H9 (cell line): ENCODE measurements at places on chromosomes 5 and 9. TPM values are rescaled to one million over a fixed set of nuclear protein-coding genes. Genes with fewer than 3 reads are reported as not detected.

IRX2 gene
- total RNA-seq: 91.6 and 94.4 TPM in 2 replicates

IFNK gene
- total RNA-seq: not detected in 2 replicates

NR2F1 gene
- not detected in 2 replicates for total RNA-seq

DNA sequence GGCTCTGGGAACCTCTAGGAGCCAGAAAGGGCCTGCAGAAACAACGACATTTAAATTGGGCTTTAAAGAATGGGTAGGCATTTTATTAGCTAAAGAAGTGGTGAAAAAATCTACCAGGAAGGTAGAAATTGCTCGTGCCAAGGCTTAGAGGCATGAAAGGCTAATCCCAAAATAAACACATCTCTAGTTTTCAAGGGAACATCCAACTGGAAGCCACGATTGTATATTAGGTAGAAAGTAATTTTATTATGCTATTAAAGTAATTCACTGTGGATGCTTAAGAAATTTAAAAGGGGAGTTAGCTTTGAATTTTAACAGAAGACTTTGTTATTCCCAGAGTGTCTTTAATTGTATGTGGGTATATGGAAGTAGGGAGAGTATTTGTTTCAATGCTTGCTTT lies 17.5 kb upstream of the CNTLN start:
- no peaks in the 10 kb centered on the region for H3K27me3 ChIP-seq
- H3K36me3 ChIP-seq: peaks cover 5% of the 10 kb centered on the region
- H3K27ac ChIP-seq: no peak overlapping the region
- no peaks in the 10 kb centered on the region for H3K4me1 ChIP-seq

GRCh38 chr9:21317956-21318923 lies 13.1 kb upstream of the IFNA5 start:
- no peaks in the 10 kb centered on the region for H3K4me1 ChIP-seq
- no peak overlapping the region for H3K27ac ChIP-seq
- no peaks in the 10 kb centered on the region for H3K27me3 ChIP-seq

GRCh38 chr9:121485623-121486022 lies 14.0 kb downstream of the GGTA1 start:
- H3K4me1 ChIP-seq: no peaks in the 10 kb centered on the region
- DNase-seq: no peak
- H3K4me3 ChIP-seq: no peak overlapping the region
- no peaks in the 10 kb centered on the region for H3K36me3 ChIP-seq
- no peak overlapping the region for H3K27ac ChIP-seq
- no peaks in the 10 kb centered on the region for H3K27me3 ChIP-seq

PTGR1 gene
- total RNA-seq: 43.5 and 45.2 TPM in 2 replicates

DNA sequence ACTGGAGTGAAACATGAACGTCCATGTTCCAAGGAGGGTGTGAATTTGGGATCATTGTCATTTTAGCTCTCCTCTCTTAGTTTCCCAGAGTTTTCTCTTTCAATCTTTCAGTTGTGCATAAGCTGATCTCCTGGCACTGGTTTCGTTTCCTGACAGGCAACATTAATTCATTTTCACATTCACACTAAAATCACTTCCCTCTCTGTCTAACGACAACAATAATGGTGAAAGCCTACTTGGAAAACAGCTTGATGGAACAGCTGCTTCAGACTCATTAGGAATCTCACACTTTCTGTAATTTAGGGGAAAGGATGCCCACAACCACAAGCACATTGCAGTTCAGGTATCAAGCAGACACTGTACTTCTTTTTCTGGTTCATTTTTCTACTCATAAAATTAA lies 188.6 kb downstream of the TRIM36 start:
- DNase-seq: no peak
- H3K4me3 ChIP-seq: no peak overlapping the region
- H3K27me3 ChIP-seq: no peaks in the 10 kb centered on the region
- H3K4me1 ChIP-seq: no peaks in the 10 kb centered on the region
- H3K27ac ChIP-seq: no peak overlapping the region

C9orf50 gene
- not detected in 2 replicates for total RNA-seq

- H3K27ac ChIP-seq: no peak overlapping the region
- H3K27me3 ChIP-seq: no peaks in the 10 kb centered on the region
- H3K36me3 ChIP-seq: no peaks in the 10 kb centered on the region
- no peak overlapping the region for H3K4me3 ChIP-seq
- no peaks in the 10 kb centered on the region for H3K4me1 ChIP-seq
- no peak for DNase-seq
These were observed 138.9 kb downstream of the WDR41 start for GRCh38 chr5:77353251-77353650.

DNA sequence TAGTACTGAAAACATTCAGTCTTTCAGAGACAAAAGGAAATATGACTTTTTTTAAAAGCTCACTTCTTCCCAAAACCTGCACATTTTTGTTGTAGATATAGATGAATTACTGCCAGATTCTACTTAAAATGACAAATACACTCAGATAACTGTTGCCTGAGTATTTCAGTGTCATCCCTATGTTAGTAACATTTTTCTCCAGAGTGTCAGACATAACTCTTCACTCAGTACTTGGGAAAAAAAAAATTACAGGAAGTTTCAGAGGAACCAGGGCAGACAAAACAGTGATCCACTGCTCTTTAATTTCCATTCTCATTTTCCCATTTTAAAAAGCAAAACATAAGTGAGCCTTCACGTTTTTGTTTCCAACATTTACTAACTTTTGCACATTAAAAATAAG lies 79.3 kb upstream of the ITGA1 start:
- H3K27ac ChIP-seq: no peak overlapping the region
- no peaks in the 10 kb centered on the region for H3K27me3 ChIP-seq
- no peak overlapping the region for H3K4me3 ChIP-seq
- H3K4me1 ChIP-seq: peaks cover 3% of the 10 kb centered on the region; the same call in 1 of the 2 replicates

PCDHGA4 gene
- 2.3 and 2.6 TPM in 2 replicates for total RNA-seq

FRRS1L gene
- 3.3 and 3.5 TPM in 2 replicates for total RNA-seq

- no peak for DNase-seq
- no peak overlapping the region for H3K4me3 ChIP-seq
- H3K4me1 ChIP-seq: peaks cover 9% of the 10 kb centered on the region; the same call in 1 of the 2 replicates
- peaks cover 24% of the 10 kb centered on the region for H3K36me3 ChIP-seq
These were observed 31.6 kb upstream of the ADCY2 start for GRCh38 chr5:7364226-7364875.

DNA sequence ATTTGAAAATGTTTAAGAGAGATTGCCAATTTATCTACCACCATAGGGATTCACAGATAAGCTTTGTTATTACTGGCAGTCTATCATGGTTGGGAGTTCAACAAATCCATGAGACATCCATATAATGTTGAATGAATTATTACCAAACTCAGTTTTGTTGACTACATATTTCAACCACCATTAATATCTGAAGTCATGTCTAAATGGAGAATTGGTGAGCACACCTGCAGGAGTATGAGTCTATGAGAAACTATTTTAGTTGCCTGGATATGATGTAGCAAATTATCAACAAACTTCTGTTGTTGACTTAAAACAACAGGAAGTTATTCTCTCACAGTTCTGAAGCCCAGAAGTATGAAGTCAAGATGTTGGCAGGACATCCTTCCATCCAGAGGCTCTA lies 126.8 kb upstream of the FBXL7 start:
- H3K27ac ChIP-seq: no peak overlapping the region
- no peaks in the 10 kb centered on the region for H3K27me3 ChIP-seq
- no peak for DNase-seq
- no peak overlapping the region for H3K4me3 ChIP-seq
- H3K4me1 ChIP-seq: no peaks in the 10 kb centered on the region

C9orf78 gene
- total RNA-seq: 37.5 and 43.6 TPM in 2 replicates

TSC1 gene
- total RNA-seq: 31.7 and 32.7 TPM in 2 replicates

BTNL8 gene
- 0.13 and 0.26 TPM in 2 replicates for total RNA-seq

GRCh38 chr9:32631991-32632390 lies 3.5 kb downstream of the TAF1L start:
- no peaks in the 10 kb centered on the region for H3K4me1 ChIP-seq
- H3K4me3 ChIP-seq: no peak overlapping the region
- H3K36me3 ChIP-seq: no peaks in the 10 kb centered on the region
- no peak overlapping the region for H3K27ac ChIP-seq
- no peaks in the 10 kb centered on the region for H3K27me3 ChIP-seq

GRCh38 chr5:89628876-89629635 lies 746.1 kb upstream of the MEF2C start:
- H3K36me3 ChIP-seq: peaks cover 8% of the 10 kb centered on the region
- DNase-seq: no peak
- H3K27ac ChIP-seq: no peak overlapping the region
- H3K27me3 ChIP-seq: no peaks in the 10 kb centered on the region

DND1 gene
- total RNA-seq: 2.3 and 2.4 TPM in 2 replicates

SLC22A4 gene
- total RNA-seq: 0.70 and 0.72 TPM in 2 replicates

PGM5 gene
- total RNA-seq: not detected in 2 replicates

GRCh38 chr5:116939641-116940040 lies 365.0 kb upstream of the SEMA6A start:
- H3K27ac ChIP-seq: no peak overlapping the region
- no peak for DNase-seq
- H3K27me3 ChIP-seq: no peaks in the 10 kb centered on the region
- no peak overlapping the region for H3K4me3 ChIP-seq

DNA sequence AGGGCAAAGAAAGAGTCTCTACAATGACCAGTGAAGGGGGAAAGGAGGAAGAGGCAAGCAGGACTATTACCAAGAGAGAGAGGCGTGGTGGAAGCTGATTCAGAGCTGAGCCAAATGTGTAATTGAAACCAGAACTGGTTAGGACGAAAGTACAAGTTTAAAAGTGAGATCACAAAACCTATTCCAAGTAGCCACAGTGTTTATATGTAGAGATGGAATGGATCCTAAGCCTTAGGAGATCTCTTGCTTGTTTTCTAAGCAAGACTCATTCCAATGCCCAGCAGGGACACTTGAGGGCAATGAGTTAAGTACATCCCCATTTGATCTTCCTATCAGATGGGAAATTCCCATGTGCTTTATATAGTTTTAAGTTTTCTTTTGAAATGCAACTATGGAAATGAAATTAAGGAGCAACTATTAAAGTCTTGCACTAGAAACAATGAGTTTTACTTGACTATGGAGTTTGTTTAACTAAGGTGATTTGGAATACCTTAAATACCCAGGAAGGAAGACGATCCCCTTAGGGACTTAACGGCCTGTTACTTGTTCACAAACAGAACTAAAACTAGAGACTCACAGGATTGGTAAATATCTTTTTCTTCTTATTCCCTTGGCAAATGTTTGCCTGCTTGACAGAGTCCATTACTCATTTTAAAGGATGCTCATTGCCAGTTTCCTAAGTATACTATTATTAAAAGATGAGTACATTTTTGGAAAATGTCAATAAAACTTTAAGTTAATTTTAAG lies 51.1 kb upstream of the SNX2 start:
- H3K4me1 ChIP-seq: no peaks in the 10 kb centered on the region
- H3K27me3 ChIP-seq: no peaks in the 10 kb centered on the region
- no peak overlapping the region for H3K27ac ChIP-seq
- H3K4me3 ChIP-seq: no peak overlapping the region
- DNase-seq: no peak

DNA sequence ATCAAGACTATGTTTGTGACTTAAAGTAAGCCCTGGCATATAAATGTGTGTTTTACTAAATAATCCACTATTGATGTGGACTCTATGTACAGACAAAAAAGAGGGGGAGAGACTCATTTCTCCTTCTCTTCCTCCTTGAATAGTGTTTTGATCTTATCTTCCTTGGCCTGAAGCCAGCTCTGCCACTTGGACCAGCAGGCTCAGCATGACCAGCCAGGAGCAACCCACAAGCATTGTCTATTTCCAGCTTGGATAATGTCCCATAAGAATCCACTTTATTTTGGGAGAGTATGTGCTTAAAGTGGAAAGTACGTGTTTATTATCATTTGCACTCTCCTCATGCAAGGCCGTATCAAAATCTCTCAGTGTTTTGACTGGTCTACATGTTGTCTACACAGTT lies 23.8 kb upstream of the SLC46A2 start:
- no peaks in the 10 kb centered on the region for H3K4me1 ChIP-seq
- no peaks in the 10 kb centered on the region for H3K36me3 ChIP-seq
- H3K4me3 ChIP-seq: no peak overlapping the region
- no peak overlapping the region for H3K27ac ChIP-seq

CA9 gene
- total RNA-seq: 0.94 and 1.9 TPM in 2 replicates

- H3K27ac ChIP-seq: no peak overlapping the region
- DNase-seq: no peak
- no peaks in the 10 kb centered on the region; the same call in 1 of the 2 replicates for H3K4me1 ChIP-seq
- no peaks in the 10 kb centered on the region for H3K36me3 ChIP-seq
- no peak overlapping the region for H3K4me3 ChIP-seq
- no peaks in the 10 kb centered on the region for H3K27me3 ChIP-seq
These were observed 77.1 kb upstream of the GOLM1 start for GRCh38 chr9:86176468-86176867.

FGF18 gene
- total RNA-seq: 0.94 and 1.3 TPM in 2 replicates

- no peaks in the 10 kb centered on the region for H3K4me1 ChIP-seq
- no peak overlapping the region for H3K4me3 ChIP-seq
- no peaks in the 10 kb centered on the region for H3K27me3 ChIP-seq
- H3K27ac ChIP-seq: no peak overlapping the region
- DNase-seq: no peak
These were observed 29.5 kb upstream of the ALDH1B1 start for GRCh38 chr9:38362852-38363588.

GFM2 gene
- total RNA-seq: 29.8 and 30.0 TPM in 2 replicates

PRELID2 gene
- 10.4 and 13.2 TPM in 2 replicates for total RNA-seq

GRCh38 chr9:131097948-131098278 lies 1.6 kb downstream of the AIF1L start:
- H3K4me1 ChIP-seq: peaks cover 14% of the 10 kb centered on the region; the same call in 1 of the 2 replicates
- no peaks in the 10 kb centered on the region for H3K27me3 ChIP-seq
- DNase-seq: no peak
- H3K4me3 ChIP-seq: peak overlapping the region; percentile 78
- H3K36me3 ChIP-seq: peaks cover 29% of the 10 kb centered on the region
- no peak overlapping the region for H3K27ac ChIP-seq

DNA sequence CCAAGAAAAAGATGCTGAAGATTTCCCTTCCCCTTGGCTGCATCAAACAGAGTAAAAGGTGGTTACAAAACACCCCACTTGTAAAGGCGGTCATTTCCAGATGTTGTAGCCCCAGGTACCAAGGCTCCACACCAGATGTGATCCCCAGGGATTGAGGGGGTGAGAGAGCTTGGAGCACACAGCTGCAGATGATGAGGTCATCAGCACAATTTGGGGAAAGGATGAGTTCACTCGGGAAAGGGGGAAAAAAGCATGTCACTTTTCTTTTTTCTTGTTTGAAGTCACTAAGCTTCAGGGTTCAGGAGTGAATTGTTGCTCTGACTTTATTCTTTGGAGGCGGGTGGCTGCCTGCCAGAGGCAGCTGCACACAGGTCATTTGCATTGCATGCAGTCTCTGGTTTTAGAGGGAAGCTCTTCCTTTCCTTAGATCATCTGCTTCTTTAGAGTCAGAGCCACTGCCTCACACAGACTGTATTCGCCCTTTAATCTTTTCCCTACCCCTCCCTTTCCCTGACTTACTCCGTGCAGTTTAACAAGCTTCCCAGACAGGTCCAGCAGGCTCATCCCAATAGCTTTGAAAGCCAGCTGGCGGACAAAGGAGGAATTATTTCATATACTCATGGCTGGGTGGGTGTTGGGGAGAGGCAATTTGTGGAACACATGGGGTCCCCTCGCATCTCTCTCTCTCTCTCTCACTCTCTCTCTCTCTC lies 409.3 kb upstream of the SLC24A2 start:
- H3K27me3 ChIP-seq: no peaks in the 10 kb centered on the region
- DNase-seq: peak; percentile 30
- H3K36me3 ChIP-seq: no peaks in the 10 kb centered on the region
- H3K4me3 ChIP-seq: peak overlapping the region; percentile 13; the same call in 1 of the 3 replicates
- no peaks in the 10 kb centered on the region for H3K4me1 ChIP-seq
